Stimulated activated CD8-positive, alpha-beta memory T cell treated with anti-CD3 and anti-CD28 coated beads, Interleukin-2, amount 100 ng/mL, for 48 hours (primary cell): ENCODE measurements at places on chromosomes 2 and 18.

GRCh38 chr2:136527560-136527959 lies 237.8 kb upstream of the THSD7B start:
- no peak for DNase-seq

GRCh38 chr18:51383711-51384110 lies 186.2 kb upstream of the MEX3C start:
- no peak for DNase-seq

DNA sequence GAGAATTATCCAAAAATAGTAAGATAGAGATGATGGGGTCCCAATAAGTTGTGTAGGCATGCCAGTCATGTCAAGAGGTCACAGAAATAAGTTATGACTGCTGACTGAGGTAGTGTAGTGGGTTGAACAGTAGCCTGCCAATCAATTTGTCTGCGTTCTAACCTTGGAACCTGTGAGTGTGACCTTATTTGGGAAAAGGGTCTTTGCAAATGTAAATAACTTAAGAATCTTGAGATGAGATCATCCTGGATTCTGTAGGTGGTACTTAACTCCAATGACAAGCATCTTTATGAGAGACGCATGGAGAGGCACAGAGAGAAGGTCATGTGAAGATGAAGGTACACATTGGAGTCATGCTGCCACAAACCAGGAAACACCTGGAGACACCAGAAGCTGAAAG lies 31.0 kb downstream of the ACVR1 start:
- DNase-seq = no peak

DNA sequence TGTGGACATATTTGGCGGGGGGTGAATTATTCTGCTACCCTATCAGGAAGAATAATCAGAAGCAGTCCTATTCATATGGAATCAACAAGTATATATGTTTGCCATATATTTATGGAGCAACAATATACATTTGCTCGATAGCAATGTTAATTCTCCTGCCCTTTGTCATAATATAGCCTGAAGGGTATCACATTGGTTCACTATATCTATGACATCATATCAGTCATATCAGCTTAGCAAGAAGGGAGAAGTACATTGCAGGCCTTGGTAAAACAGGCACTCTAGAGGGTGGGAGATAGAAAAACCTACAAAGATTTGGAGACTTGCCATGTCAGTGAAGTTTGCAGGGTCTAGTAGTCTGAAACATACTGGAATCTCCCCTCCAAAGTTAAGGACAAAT lies 128.4 kb downstream of the ATL2 start:
- DNase-seq = no peak

- no peak for DNase-seq
Observed at GRCh38 chr2:226970362-226970761, 134.5 kb downstream of the RHBDD1 start.

DNA sequence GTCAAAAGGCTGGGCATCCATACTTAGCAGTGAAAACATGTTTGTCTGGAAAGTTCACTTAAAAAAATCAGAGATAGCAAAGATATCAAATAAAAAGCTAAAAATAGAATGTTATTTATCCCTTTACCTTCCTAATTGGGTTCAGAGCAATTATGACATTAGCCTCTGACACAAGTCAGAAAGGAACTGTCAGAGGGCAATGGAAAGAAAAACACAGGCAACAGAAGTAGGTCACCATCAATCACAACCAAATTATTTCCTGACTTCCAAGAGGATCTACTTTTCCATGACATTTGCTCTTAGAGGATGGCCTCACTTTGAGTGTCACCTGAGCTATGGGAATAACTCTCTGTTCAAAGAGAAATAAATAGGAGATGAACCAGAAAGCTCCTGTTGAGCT lies 27.5 kb downstream of the MYOM1 start:
- DNase-seq = no peak

- no peak for DNase-seq
Observed at GRCh38 chr2:172339371-172340010, 87.9 kb upstream of the ITGA6 start.

- DNase-seq = no peak
Observed at GRCh38 chr2:209907746-209908145, 94.7 kb upstream of the RPE start.

- DNase-seq = no peak
Observed at GRCh38 chr2:159614534-159615366, 1.6 kb downstream of the BAZ2B start.

GRCh38 chr2:128790541-128791001 lies 471.9 kb upstream of the HS6ST1 start:
- no peak for DNase-seq

GRCh38 chr2:12071318-12071717 lies 324.9 kb downstream of the LPIN1 start:
- DNase-seq = no peak

DNA sequence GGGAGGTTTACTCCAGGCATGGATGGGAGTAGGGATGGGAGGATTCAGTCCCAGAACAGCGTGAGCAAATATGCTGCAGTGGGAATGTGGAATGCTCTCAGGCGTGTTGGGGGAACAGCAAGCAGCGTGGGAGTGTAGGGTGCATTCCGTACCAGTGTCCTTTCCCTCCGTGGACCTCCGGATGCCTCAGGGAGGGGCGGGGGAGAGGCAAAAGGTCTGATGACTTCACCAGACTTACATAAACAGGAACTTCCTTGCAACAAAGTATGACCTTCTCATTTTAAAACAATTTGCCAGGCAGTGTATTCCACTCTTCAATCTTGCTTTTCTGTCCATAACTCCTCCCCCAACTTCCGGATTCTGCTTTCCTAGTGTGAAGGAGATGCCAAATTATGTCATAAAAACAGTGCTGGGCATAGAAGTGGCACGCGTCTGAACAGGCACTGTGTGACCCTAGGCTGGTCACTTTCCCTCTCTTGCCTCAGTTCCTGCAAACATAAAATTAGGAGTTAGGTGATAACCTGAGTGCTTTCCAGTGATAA lies 36.9 kb downstream of the RPL37A start:
- DNase-seq = no peak
